ENCODE measurements at places on chromosomes 16 and 17.

DNA sequence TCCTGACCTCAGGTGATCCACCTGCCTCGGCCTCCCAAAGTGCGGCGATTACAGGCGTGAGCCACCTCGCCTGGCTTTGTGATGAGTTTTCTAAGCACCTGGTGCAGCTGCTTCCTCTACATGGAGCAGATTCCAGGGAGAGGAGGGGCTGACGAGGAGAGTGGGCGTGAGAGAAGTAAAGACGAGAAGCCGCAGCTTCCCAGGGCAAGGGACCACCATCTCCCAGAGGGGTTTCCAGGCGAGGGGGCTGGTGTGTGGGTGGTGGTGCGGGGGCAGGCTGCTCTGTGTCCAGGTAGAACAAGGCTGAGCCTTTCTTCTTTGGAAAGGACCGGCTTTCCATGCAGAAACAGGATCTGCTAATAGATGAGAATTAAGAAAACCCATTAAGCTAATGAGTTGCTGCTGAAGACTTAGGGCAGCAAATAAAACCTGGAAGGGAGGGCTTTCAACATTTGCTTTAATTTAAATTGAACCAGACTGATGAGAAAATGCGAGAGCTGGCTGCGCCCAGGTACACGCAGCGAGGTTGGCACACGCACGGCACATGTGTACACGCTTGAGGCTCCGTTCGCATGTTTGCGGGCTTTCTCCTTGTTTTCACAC is 236.7 kb downstream of the RBFOX3 start:
- DNase-seq = no peak

DNA sequence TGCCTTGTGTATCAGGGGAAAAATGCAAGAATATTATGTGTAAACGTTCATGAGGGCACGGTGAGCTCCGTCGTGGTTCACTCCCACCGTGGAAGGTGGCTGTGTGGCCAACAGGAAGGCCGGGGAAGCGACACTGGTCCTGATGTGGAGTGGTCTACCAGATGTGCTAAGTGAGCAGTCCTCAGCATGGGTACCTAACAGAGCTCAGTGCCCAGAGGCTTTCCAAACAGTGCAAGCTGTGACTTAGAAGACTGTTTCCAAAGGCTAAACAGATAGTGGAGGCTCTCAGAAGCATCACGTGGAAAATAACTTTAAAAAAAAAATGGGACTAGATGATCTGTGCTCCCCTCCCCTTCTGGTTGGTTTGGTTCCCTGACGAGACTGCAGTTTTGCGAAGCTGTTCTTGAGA is 199.3 kb upstream of the CHMP6 start:
- no peak for DNase-seq

DNA sequence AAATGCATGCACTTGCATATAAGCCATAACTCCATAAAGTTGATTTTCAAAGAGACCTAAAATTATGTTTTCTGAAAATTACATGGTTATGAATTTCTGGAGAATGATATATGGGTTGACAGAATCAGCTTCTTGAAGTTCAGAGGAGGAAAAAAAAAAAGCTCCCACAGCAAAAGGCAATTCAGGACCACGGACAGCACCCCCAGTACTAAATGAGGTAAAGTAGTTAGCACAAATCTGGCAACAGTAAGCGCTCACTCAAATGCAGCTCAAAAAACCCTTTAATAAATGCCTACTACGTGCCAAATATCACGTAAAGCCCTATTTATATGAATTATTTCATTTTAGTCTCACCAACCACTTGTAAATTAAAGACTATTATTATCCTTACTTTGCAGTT is 135.2 kb downstream of the SHISA9 start:
- DNase-seq = no peak

- no peak for DNase-seq
Measured at GRCh38 chr16:55496509-55497145, 12.2 kb upstream of the LPCAT2 start.

DNA sequence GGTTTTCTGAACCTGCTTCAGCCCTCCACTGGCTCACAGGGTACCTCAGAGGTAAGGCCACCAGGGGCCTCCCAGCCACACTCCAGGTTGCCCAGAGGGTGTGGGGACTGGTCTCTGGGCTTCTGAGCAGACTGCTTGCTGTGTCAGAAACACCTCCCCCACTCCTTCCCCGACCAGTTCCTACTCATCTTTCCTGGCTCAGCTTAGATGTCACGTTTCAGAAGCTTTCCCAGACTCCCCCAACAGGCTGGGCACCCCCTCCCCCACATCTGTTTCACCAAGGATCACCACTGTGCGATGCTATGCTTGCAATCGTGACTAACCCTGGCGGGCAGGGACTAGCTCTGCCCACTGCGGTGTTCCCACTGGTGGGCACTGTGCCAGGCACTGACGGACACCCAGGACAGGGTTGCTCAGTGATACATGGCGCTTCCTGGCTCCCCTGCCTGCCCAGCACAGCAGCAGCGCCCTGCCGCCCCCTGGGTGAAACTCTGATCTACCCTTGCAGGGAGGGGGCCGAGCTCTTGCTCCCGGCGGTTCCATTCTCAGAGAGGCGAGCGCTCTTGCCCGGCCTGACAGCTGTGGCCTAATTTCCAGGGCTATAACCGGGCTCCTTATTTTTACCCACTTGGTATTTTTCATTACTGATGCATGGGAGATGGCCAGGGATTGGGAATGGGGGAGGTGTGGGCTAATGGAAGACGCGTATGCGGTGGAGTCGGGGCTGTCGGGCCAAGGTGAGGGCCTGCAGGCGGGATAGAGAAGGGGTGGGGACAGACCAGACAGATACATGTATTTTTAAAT is 29.4 kb upstream of the MTSS2 start:
- no peak for DNase-seq

DNA sequence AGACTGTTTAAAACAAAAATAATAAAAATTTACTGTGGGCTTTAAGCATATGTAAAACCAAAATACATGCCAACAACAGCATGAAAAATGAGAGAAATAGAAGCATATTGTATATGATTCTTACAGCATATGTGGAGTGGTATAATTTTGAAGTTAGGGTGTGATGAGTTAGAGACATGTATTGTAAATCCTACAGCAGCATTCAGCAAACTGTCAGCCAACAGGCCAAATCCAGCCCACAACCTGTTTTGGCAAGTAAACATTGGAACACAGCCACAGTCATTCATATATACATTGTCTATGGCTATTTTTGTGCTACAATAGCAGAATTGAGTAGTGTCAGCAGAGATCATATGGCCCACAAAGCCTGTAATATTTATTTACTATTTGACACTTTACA is 42.3 kb downstream of the ZNF18 start:
- no peak for DNase-seq

DNA sequence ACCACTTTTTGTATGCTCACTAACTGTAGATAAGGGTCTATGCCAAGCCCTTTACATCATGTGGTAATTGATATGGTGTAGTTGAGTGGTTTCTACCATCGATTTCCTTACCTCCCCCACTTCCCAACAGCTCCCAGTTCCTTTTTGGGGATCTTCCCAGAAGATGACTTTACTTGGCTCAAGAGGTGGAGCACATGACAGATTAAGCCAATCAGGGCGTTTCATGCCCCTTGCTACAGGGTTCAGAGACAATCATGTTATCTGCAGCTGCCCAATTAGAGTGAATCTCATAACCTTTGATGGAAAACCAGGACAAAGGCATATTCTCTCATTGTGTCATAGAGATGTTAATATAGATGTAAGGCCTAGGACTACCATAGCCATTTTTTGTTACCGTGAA is 16.2 kb upstream of the BMERB1 start:
- no peak for DNase-seq

- DNase-seq = no peak
Measured at GRCh38 chr16:17426451-17426850, 44.3 kb downstream of the XYLT1 start.

DNA sequence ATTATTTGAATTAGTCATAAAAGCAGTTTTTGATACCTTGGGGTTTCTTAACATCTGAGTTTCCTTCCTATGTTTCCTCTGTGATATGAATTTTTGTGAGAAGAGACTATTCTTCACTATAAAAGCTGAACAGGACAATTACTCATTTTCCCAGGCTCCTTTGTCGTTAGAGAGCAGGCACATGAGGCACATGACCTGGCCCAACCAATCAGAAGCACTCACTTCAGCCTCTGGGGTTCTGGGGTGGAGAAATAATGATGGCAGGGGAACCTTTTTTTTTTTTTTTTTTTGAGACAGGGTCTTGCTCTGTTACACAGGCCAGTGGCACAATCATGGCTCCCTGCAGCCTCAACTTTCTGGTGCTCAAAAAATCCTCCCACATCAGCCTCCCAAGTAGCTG is 145.5 kb upstream of the ASIC2 start:
- DNase-seq = no peak

GRCh38 chr17:69461951-69462369 is 47.5 kb downstream of the MAP2K6 start:
- no peak for DNase-seq

DNA sequence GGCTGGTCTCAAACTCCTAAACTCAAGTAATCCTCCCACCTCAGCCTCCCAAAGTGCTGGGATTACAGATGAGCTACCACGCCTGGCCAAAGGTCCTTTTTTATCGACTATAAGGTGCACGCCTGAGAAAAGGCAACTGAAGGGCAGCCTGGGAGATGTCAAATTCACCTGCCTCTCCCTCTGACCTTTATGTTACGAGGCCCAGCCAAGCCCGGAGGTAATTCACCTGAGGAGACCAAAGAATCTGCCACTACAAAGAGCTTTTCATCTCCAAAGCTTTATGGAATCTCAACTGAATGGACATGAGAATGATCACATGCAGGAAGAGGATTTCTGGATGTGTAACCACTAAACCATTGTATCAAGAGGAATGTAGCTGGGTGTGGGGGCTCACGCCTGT is 37.2 kb downstream of the LYRM1 start:
- DNase-seq = no peak

- DNase-seq = peak; percentile 5
Measured at GRCh38 chr17:51120357-51120738, 320 bp downstream of the SPAG9 start.

DNA sequence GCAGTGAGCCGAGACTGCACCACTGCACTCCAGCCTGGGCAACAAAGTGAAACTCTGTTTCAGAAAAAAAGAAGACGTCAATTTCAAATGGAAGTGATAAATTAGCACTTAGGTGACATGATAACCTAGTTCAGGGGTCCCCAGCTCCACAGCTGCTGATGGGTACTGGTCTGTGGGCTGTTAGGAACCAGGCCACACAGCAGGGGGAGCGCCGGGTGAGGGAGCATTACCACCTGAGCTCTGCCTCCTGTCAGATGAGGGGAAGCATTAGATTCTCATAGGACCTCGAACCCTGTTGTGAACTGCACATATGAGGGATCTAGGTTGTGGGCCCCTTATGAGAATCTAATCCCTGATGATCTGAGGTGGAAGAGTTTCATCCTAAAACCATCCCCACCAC is 253.0 kb downstream of the FOXL1 start:
- no peak for DNase-seq

DNA sequence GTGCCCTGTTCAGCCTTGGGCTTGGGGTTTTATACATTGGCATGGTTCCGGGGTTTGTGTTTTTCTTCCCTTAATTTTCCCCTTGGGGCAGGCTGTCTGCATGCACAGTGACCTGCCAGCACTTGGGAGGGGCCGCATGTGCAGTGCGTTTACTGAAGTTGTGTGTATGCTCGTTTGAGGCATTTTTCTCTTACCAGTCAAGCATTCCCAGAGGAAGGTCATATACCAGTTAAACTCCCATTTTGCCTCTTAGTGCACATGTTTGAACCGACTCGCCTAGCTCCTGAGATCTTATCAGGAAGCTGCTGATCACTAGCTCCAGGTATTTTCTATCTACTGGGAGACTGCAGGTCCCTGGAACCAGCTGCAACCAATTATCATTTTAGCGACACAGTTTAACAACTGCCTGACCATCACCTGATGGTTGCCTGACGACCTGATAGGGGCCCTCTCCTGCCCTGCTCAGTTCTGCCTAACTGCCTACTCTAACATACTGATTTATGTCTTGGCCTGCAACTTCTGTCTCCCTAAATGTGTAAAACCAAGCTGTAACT is 51.4 kb downstream of the MFSD11 start:
- DNase-seq = no peak

DNA sequence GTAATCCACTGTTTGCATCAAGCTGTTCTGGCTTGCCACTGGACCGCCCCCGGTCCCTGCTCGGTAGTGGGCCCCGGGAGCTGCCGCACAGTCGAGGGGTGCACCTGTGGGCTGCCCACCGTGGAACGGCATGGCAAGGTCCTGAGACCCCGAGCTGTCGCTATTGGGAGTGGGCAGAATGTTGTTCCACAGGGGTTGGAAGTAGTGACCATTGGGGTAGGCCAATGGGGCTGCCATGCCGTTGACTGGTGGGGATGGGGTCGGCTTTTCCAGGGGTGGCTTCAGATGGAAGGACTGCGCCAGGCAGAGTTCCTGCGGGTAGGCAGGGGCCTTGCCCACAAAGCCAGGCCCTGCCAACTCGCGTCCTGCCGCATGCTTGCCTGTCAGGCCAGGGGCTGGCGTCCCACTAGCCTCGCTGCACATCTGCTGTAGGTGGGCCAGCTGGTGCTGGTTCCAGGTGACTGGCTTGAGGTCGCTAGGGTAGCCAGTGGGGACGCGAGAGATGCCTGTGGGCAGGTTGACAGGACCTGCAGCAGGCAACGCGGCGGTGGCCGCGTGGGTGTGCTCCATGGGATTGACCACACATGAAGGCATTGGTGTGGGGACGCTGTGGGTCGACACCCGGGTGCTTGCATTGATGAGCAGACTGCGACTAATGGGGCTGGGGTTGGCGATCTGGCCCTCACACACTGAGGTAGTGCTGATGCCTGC is 14.8 kb downstream of the TRAF4 start:
- DNase-seq = no peak

- DNase-seq = peak; percentile 44
Measured at GRCh38 chr16:2874912-2875362, 8.1 kb upstream of the FLYWCH2 start.

GRCh38 chr17:81561494-81561885 is 9.3 kb upstream of the FAAP100 start:
- DNase-seq = no peak

- DNase-seq = no peak
Measured at GRCh38 chr16:8958344-8959167, 5.2 kb downstream of the USP7 start.

- no peak for DNase-seq
Measured at GRCh38 chr16:19698480-19699465, 19.3 kb downstream of the KNOP1 start.

- no peak for DNase-seq
Measured at GRCh38 chr17:27593232-27593856, 37.6 kb upstream of the LGALS9 start.

GRCh38 chr17:59427425-59427921 is 96.0 kb downstream of the YPEL2 start:
- DNase-seq = no peak
